ENCODE measurements at places on chromosomes 11 and 22.

- DNase-seq = no peak
These were observed 67.2 kb downstream of the BMAL1 start for GRCh38 chr11:13344818-13345217.

DNA sequence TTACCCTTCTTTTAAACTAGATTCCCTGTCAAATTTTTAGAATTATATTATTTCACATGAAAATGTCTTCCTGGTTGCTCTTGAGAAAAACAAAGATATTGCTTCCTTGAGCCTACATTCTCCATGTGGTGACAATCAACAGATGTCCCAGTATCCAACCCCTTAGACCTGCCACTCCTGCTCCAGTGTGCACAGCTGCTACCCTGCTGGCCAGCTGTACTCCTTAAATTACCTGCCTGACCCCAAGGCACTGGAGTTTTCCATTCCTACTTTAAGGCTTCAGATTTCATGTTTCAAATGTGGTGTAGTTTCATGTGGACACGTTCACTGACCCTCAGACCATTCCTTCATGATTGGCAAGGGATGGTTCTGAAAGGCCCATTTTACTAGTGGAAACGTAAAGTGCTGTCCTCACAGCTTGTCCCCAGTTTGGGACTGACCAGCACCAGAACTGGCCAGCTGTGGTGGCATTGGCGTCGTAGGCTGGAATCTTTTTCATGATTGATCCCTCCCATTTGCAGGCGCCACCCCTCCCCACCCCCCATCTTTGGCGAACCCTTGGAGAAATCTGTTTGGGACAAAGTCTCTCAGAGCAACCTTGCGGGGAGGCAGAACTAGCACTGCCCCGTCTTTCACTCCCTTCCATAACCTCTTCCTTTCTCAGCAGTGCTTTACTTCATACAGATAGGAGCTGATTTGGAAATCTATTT is 123.5 kb downstream of the DBX1 start:
- DNase-seq = no peak

DNA sequence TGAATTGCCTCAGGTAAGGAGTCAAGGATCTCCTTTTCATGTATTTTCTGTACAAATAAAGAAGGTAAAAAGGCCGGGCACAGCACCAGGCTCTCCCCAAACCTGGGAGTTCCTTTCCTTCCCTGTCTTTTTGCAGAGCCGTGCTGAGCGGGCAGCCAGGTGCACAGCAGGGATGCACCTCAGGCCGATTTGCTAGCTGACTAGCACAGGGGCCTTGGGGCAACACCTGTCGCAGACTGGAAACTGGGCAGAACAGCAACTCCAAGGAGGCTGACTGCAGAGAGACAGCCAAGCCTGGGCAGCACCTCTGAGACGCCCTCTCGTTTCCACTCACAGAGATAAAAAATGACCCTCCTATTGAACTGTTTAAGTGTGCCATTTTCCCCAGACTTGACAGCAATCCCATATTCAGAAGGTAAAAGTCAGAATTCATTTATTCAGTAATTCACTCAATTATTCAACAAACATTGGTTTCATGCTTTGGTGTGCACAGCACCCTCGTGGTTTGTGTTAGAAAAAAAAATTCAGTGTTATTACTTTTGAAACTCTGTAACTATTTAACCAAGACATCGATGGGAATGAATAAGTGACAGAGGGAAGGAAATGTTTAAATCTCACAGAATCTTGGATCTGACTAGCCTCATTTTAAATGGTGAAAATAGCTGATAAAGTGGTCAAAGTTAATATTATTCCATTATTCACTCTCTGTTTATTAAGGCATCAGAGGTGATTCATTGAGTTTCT is 120.9 kb downstream of the GALNT18 start:
- DNase-seq = no peak

DNA sequence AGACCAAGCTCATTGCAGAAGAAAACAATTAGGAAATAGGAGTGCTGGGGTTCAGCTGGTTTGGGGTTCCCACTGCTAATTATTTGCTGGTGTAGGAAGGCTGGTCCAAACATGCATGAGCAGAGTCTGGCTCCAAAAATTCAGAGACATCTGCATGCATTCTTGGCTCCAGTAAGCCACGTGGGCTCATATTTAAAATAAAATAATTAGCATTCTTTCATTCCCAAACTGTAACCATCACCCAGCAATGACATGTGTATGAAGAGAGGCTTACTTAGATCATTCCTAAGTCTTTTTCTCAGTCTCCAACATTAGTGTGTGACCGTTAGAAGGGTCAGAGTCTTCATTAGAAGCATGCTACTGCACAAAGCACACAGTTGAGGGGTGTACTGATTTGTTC is 58.4 kb downstream of the EFCAB6 start:
- DNase-seq = no peak

- DNase-seq = no peak
These were observed 76.7 kb upstream of the NECTIN1 start for GRCh38 chr11:119805663-119806062.

GRCh38 chr11:20544603-20545237 is 54.7 kb upstream of the SLC6A5 start:
- DNase-seq = no peak

DNA sequence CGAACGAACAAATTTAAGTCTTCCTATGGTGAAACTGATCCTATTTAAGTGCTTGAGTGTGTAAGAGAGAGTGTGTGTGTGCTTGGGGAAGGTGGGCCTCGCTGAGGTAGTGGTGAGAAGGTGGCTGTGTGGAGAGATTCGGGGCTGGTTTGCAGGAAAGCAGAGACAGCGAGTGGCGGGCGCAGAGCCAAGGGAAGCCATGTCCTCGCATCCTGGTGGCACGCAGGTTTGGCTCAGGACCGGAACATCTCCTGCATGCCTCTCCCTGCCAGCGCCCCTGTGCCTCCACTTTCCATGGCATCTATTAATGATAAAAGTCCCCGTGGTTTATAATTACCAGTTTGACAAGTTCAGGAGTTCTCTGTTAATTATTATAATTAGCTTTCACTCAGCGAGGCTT is 383.1 kb upstream of the CADM1 start:
- DNase-seq = no peak

- peak; percentile 70 for DNase-seq
These were observed 48.4 kb downstream of the GRAMD1B start for GRCh38 chr11:123478352-123478987.

DNA sequence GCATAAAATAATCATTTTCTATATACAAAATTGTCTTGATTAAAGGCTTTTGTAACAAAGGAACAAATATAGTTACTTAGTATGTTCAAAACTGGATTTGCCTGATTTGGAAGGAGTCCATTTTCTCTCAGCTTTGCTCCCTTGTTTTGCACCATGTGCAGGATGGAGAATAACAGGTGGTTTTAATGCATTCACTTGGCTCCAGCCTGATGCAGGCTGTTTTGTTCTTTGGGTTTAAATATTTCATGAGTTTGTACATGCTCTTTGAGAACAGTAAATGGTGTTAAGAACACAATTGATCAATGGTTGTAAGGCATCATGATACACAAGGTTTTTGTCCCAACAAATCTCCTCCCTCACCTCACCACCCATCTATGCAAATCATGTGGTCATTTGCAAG is 886.9 kb upstream of the CCDC90B start:
- DNase-seq = no peak

- no peak for DNase-seq
These were observed 9.4 kb downstream of the PIK3IP1 start for GRCh38 chr22:31282748-31283468.

- DNase-seq = no peak
These were observed 1121.3 kb downstream of the TBC1D22A start for GRCh38 chr22:47883757-47884156.

- DNase-seq = no peak
These were observed 408.2 kb upstream of the CCDC90B start for GRCh38 chr11:83694191-83694910.

DNA sequence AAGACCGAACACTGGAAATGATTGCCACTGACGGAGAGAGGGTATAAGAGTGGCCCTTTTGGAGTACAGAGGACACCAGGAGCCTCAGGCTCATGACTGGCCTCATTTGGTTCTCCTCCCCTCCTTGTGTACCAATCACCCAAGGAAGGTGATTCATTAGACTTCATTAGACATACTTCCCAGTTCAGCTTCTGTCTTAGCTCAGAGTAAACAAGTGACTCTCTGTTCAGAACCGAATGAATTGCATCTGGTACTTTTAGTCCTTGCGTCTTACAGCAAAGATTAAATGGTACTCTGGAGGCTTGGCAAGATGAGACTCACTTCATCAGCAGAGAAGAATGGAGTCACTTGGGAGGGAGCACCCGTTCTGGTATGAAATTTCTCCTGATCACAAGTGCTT is 75.2 kb downstream of the ZNRF3 start:
- DNase-seq = no peak

DNA sequence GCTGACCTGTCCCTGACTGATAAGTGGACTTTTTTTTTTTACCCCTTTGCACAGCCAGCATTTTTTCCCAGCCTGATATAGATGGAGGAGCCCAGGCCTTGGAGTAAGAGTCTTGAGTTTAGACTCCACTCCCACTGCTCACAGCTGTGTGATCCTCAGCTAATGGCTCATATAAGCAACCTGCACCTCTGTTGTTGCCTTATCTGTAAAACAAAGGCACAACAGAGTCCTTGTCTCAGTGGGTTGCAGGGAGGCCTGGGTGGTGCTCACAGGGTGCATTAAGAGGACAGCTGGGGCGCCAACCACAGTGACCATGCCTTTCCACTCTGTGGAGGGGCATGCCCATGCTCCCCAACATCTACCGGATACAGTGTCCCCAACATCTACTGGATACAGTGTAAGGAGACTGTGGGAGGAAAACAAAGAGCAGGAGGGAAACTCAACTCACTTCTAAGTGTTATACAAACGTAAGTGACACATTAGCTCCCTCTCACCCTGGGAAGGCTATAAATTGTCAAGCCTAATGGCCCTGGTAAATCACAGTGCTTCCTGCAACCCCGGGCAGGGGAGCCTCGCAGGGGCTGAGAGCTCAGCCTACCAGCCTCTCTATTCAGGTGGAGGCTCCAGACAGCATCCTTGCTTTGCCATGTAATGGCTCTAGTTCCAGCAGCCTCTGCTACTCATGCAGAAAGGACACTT is 109.5 kb downstream of the TENM4 start:
- no peak for DNase-seq

DNA sequence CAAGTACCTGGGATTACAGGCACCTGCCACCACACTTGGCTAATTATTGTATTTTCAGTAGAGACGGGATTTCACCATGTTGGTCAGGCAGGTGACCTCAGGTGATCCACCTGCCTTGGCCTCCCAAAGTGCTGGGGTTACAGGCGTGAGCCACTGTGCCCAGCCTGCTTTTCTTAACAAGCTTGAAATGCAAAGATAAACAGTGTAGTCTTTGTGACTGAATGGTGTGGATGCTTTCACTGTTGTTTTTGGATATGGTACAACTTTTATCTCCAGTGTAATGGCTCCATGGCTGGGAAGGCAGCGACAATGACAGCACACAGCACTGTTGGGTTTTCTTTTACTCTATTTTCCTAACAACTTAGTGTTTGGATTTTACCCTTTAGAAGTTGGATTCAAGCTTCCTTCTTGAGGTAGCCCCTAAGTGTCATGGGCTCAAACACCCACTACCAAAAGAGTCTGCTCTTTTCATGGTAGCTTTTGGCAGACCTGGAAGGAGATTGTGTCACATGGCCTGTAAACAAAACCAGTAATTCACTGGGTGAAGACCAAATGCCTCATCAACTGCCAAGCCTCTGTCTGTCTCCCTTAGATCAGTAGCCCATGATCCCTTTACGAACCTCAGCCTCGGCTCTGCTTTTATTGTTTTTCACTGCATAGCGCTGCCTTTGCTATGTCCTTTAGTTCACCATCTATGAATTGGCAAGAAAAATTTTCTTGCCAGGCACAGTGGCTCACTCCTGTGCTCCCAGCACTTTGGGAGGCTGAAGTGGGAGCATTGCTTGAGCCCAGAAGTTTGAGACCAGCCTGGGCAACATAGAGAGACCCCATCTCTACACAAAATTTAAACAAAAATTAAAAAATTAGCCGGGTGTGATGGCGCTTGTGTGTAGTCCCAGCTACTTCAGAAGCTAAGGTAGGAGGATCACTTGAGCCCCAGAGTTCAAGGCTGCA is 6.4 kb downstream of the VPS51 start:
- DNase-seq = no peak

DNA sequence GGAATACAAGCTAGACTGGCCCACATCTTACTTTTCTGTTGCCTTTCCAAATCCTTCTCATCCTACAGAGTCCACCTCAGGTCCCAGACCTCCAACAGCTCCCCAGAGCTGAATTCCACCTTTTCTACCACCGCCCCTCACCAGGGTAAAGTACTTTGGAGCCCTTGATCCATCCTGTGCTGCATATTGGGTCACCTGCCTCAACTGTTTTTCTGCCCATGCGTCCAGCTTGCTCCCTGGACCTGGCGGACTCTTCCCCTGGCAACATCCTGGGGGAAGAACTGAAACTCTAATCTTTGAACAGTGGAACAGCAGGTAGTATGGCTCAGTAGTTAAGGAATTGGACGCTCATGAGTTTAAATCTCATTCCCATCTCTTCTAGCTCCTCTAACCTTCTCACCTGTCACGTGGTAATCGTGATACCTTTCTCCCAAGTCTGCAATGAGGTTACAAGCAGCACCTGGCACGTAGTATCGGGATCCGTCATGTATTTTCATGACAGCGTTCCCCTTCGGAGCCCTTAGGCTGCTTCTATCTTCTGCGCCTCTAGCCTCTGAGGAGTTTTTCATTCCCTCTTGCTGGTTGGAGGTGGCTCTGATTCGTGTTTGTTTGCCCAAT is 98.1 kb downstream of the CEP164 start:
- DNase-seq = no peak

- DNase-seq = no peak
These were observed 14.8 kb downstream of the FSHB start for GRCh38 chr11:30245621-30246020.

GRCh38 chr11:100940111-100940510 is 189.5 kb downstream of the PGR start:
- DNase-seq = no peak

GRCh38 chr11:131615611-131616010 is 245.2 kb downstream of the NTM start:
- no peak for DNase-seq

- no peak for DNase-seq
These were observed 43.1 kb upstream of the MYH9 start for GRCh38 chr22:36430863-36431262.

- no peak for DNase-seq
These were observed 379.2 kb downstream of the SHANK2 start for GRCh38 chr11:70872955-70873735.

DNA sequence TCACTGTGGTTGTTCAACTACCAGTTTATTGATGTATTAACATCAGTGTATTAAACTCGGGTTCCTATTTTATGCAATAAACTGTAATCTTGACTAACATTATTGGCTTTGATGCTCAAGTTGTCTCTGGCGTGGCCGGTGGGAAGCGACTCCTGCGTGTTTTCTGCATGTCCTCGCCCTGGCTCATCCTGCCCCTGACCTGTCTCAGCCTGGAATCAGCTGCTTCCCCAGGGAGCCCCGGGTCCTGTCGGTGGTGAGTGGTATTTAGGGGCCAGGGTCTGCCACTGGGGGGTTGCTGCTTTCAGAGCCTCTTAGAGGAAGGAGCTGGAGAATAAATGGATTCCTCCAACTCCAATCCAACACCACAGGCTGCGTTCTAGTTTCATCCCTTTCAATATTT is 22.5 kb downstream of the IFITM10 start:
- no peak for DNase-seq

- DNase-seq = no peak
These were observed 564.5 kb upstream of the ISX start for GRCh38 chr22:34501366-34501965.

GRCh38 chr11:69335781-69336405 is 41.9 kb downstream of the MYEOV start:
- peak; percentile 25 for DNase-seq

GRCh38 chr11:61912530-61912898 is 4.9 kb downstream of the RAB3IL1 start:
- no peak for DNase-seq

GRCh38 chr11:76506833-76507232 is 62.0 kb downstream of the EMSY start:
- DNase-seq = no peak

- no peak for DNase-seq
These were observed 44.8 kb downstream of the ENDOD1 start for GRCh38 chr11:95134491-95134890.

Data from ecto neural progenitor cell (in vitro differentiated cells).